ENCODE measurements at places on chromosomes 16 and 17.

- DNase-seq = no peak
Measured at GRCh38 chr16:82452004-82452756, 174.6 kb upstream of the CDH13 start.

DNA sequence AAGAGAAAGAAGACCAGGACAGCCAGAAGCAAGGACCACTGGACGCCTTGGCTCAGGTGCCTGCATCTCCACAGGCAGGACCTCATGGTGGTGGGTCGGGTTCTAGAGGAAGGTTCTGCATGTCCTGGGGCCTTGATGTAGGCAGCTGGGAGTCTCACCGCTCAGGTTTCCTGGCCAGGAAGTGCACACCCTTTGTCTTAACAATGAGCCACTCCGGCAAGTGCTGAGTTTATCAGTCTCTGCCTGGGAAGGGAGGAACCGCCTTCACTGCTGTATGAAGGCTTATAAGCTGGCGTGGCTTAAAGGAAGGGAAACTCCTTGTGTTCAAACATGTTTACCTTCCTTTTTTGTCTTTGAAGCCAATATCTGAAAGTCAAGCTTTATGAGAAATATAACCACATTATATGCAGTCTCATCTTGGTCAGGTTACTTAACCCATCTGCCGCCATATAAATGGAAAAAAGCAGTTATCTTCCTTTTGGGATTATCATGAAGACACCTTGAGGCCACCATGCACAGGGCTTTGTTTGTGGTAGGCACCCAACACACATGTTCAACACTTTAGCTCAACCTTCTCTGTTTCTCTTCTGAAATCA is at the start of gene ST6GALNAC1:
Gene ST6GALNAC1, minus strand, starts transcription at position 205 of the 596 bp plus-strand sequence. Its CDS starts 119 bp downstream, at position 86.
- no peak for DNase-seq

- DNase-seq = no peak
Measured at GRCh38 chr16:83908798-83909197, 9.9 kb downstream of the MLYCD start.

DNA sequence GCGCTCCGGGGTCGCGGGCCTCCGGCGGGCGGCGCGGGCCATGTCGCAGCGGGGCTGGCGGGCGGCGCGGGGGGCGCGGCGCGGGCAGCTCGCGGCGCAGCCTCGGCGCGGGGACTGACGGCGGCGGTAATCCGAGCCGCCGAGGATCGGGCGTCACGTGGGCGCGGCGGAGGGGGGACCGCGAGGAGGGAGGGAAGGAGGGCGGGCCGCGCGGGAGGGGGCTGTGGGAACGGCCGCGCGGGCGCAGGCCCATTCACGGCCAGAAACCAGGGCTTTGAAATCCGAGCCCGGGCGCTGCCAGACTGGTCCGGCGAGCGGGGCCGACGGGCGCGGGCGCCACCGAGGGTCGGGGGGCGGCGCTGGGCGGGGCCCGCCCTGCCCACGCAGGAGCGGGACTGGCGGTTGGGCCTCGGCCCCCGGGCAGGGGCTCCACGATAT is at the start of gene MTSS2:
Gene MTSS2, minus strand, starts transcription at position 116 of the 438 bp plus-strand sequence. CDS start 262 bp downstream, outside the sequence.
- DNase-seq = peak; percentile 81

- no peak for DNase-seq
Measured at GRCh38 chr17:57405491-57406072, 149.3 kb downstream of the MSI2 start.

GRCh38 chr17:61981323-61981722 is 53.5 kb upstream of the INTS2 start:
- no peak for DNase-seq

GRCh38 chr16:73036074-73036826 is 11.7 kb downstream of the ZFHX3 start:
- DNase-seq = no peak

- DNase-seq = no peak
Measured at GRCh38 chr16:55706739-55707384, 51.1 kb downstream of the SLC6A2 start.

- DNase-seq = no peak
Measured at GRCh38 chr17:3695723-3696411, at the start of gene P2RX5. P2RX5 (minus strand) TSS chr17:3696155; CDS start chr17:3696005, 150 bp downstream.

- no peak for DNase-seq
Measured at GRCh38 chr17:28573966-28574480, 2.7 kb downstream of the ALDOC start.

DNA sequence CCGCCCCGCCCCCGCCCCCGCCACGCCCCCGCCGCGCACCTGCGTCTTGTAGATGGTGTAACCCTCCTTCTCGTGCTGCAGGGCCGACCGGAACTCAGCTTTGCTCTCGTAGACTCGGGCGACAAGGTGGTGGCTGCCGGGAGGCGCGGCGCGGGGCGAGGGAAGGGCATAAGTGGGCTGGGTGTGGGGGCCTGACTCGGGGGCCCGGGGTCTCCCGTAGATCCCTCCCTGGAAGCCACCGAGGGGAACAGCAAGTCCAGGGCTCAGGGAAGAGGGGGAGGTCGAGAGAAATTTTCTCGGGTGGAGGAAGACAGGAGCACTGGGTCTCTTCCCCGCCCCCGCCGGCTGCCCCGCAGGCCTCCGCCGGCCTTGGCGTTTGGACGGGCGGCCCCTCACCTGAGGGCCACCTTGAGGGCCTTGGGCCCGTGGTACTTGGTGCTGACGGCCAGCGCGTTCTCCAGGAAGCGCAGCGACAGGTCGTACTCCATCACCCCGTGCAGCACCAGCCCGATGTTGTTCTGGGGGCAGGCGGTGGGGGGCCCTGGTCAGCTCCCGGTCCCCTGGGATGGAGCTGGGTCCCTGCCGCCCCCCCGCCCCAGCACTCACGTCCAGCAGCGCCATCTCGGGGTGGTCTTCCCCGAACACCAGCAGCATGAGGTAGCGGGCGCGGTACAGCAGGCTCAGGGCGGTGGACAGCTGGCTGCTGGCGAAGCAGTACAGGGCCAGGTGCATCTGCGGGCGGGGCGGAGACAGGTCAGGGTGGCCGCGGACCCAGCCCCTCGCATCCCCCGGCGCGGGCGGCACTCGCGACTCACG is 19.4 kb downstream of the CLUH start:
- DNase-seq = no peak

DNA sequence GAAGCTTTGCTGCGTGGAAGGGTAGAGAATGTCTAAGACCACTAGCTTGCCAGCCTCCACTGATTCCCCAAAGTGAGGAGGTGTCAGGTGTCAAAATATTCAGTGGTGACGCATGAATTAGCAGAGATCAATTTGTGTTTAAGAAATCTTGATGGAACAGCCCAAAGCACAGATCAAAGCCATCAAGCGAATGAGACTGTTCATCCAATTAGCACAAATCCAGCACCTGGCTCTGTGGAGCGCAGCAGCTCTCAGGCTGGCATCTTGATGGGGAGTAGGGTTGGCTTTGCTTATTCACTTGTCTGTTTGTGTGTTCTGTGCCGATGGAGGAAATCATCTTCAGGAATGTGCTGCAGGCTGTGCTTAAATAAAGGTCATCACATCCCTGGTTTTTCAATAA is 456.8 kb upstream of the CCL2 start:
- DNase-seq = no peak

- peak; percentile 31 for DNase-seq
Measured at GRCh38 chr16:82135844-82136243, 34.2 kb downstream of the MPHOSPH6 start.

- DNase-seq = no peak
Measured at GRCh38 chr16:57837305-57838125, 35.2 kb upstream of the KIFC3 start.

GRCh38 chr17:78449983-78450595 is 71.6 kb downstream of the PGS1 start:
- no peak for DNase-seq

DNA sequence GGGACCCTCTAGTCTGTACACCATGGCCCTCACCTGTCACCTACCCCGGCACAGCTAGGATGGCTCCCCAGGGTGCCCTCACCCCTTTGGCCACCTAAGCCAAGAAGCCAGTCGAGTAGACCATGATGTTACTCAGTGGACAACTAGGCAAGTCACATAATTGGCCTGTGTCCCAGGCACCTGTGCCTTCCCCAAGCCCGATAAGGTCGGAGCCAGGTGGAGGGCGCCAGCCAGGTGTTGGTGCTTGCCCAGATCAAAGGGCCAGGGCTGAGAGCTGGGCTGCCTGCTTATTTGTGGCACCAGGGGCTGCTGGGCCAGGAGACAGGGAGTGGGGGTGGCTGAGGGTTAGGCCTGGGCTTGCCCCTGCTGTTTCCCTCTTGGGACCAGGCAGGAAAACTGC is 16.8 kb downstream of the SPNS2 start:
- no peak for DNase-seq

GRCh38 chr16:57899771-57900661 is 70.9 kb downstream of the CNGB1 start:
- peak; percentile 46 for DNase-seq

DNA sequence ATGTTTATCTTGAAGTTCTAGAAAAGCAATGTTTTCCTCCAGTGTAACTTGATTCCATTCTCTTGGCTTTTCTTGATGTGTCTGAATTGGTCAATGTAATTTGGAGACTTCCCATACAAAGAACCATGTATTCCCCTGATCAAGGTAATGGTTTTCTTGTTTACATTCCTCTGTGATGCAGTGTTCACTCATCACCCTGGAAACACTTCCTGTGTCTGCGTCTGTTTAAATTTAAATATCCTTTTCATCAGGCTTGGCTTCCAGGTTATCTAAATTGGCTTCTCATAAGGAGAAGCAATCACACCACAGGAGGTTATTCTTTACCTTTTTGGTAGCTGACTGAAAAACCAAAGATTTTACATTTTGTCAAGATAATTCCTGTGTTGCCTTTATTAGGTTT is 237.3 kb upstream of the WSCD1 start:
- no peak for DNase-seq

GRCh38 chr16:11157143-11157542 is 98.9 kb downstream of the SOCS1 start:
- no peak for DNase-seq

DNA sequence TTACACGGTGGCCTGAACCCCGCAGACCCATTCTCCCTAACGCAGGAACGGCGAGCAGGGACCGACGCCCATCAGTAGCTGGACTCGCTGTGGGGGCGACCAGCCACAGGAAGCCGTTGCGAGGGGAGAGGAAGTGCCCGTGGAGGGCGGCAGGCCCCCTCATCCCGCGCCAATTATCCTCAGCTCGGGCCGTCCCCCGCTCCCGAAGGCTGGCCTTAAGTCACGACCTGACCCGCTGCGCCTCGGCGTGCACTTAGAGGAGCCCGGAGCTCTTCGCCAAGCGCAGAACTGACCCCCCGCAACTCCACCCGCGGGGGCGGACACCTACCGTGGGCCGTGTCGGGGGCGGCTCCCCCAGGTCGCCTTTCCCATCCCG is 401 bp downstream of the ARL16 start:
- DNase-seq = no peak

- no peak for DNase-seq
Measured at GRCh38 chr16:89192956-89193575, 7.3 kb downstream of the SLC22A31 start.

DNA sequence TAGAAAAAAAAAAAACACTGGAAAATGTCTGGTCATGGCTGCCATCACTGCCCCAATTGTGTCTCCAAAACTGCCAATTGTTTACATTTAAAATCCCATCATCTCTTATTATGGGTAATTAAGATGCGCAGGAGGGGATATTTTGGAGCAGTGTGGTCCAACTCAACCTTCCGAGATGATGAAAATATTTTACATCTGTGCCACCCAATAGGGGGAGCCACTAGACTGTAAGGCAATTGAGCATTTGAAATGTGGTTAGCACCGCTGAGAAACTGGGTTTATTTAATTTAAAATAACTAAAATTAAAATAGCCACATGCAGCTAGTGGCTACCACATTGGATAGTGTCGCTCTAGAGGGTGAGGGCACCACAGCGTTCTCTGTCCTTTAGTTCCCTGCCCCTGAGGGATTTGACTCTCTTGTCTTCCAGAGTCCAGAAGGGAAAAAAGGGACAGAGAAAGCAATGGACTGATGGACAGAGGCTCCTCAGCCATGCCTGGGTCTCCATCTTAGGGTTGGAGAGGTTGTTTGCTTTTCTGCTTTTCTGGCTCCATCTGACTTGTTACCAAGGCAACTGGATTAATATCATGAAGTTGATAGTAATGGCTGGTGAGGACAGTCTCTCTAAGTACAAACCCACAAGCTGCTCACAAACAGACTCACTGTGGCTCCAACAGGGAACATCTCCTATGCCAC is 3.5 kb downstream of the MPO start:
- DNase-seq = no peak

- no peak for DNase-seq
Measured at GRCh38 chr16:83682868-83683235, 124.9 kb upstream of the HSBP1 start.

- no peak for DNase-seq
Measured at GRCh38 chr17:2865228-2865627, 69.0 kb downstream of the RAP1GAP2 start.

DNA sequence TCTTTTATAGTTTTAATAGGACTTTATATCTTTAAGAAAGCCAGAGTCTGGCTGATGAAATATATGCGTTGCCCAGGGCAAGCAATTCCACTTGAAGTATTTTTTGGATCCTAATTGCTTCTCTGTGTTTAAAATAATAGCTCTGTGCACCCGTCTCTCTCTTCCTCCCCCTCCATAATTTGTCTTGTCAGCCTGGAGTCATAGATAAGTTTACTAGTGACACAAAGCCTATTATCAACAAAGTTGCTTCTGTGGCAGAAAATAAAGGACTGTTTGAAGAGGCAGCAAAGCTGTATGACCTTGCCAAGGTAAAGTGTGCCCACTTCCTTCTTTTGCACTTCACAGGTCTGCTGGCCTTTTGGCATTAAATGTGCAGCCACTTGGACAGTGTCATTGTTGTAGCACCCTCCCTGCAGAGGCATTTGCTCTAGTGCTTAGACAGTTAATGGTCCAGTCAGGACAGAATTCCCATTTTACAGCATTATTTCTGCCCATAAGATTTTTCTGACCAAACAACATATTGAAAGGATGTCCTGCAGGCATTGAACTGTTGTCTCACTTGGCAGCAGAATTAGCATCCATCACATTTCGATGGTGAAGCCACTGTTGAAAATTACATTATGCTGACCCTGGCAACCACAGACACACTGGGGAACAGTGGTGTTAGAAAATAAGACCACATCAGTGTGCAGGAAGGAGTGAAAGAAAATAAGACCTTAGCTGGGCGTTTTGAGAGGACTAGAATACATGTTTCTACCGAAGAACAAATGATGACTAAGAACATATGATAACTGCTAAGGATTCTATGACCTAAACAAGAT is 28.4 kb upstream of the SLC12A3 start:
- no peak for DNase-seq

DNA sequence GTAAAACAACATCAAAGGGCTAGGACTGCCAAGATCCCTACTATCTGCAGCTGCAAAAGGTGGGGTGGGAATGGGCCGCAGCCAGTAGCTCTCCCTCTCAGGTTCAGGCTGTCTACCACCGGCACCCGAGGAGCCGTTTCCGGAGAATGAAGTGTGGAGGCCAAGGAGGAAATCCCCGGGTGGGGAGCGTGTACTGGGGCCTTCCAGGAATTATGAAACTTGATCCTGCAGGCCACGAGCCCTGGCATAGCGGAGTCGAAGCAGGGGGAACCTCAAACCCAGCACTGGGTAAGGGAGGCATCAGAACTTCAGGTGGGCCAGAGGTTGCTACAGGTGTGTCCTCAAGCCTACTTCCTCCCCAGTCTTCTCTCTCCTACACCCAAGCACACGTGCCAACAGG is 5.1 kb downstream of the INPP5K start:
- DNase-seq = no peak

DNA sequence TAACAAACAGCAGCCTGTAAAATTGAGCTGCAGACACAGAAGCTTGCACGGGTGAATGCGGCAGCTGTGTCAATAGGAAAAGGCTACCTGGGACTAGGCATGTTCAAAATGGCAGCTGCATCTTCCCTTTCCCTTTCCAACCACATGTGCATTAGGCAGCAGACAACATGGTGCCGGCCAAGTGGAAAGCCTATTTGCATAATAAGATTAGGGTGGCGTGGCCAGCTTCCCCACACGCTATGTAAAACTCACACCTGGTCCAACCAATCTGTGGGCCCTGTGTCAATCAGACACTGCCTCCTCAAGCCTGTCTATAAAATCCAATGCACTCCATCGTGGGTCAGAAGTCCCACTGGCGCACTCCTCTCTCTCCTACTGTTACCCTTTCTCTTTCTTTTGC is 61.0 kb upstream of the RBBP6 start:
- no peak for DNase-seq
